ENCODE measurements at places on chromosomes 5 and 9.

DNA sequence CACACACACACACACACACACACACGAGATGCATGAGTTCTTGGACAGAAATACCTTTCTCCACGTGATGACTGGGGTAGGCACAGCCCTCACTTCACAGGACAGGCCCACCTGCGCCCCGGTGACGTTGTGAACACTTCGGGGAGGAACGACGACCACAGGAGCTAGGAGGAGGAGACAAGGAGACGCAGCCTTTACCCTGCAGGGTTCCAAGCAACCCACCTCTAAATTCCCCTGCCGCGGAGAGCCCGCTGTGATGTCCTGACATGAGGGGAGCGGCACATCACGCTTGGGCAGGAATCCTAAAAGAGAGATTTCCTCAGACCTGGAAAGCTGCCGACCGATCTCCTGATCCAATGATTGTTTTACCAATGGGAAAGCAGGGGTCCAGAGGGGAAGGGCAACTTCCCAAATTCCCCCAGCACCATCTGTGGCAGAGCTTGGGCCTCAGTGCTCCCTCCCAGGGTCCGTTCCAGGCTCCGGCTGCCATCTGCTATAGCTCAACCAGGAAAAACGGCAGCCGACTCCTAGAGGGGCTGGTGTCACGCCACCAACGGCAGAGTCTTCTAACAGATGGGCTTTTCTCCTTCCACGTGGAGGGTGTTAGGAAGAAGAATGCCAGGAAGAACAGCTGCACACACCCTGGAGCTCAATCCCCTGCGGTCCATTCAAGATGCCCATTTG is 10.1 kb downstream of the IGFBPL1 start:
- DNase-seq, result no peak

DNA sequence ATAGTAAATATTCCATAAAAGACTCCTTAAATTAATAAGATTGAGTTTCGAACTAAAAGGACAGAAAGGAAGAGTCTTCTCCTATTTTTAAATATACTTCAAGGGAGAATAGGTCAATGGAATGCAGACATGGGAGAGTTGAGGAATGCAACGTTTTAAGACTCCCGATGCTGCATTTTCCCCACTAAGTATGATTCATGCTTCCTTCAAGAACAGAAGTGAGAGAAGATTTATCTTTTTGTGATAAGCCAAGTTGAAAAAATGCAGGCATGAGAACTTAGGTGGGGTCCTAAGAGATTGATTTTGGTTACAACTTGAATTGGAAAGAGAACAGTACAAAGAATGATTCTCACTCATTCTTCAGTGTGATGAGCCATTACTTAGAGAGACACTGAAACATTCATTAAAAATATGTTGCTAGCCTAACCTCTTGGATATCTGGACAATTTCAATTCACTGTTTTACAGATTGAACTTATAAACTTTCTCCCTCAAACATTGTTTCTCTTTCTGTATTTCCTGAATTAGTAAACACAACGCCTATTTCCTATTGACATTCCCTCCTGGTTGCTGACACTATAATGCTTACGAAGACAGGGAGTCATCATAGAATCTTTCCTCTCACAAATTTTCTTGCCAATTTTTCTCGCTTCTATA is 1666.1 kb upstream of the WWC1 start:
- DNase-seq, result no peak

DNA sequence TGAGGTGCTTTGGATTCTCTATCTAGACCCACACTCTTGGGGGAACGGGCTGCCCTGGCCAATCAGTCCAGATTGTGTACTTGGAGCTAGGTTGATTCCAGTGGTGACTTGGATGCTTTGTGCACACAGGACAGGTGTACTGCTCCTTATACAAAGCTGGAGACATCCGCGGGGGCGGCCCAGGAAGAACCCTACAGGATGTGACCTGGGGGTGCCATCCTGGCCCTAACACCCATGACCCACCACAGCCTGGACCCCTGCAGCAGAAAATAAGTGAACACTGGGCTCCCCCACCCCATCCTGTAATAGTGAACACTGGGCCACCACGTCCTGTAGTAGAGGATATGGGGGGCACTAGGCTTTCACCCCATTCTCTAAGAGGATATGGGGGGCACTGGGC is 12.1 kb upstream of the PLEKHG4B start:
- no peak for DNase-seq

- DNase-seq, result no peak
Measured at GRCh38 chr5:62317810-62318209, 11.8 kb downstream of the KIF2A start.

GRCh38 chr5:122757285-122757684 is 17.6 kb upstream of the SNX2 start:
- no peak for DNase-seq

DNA sequence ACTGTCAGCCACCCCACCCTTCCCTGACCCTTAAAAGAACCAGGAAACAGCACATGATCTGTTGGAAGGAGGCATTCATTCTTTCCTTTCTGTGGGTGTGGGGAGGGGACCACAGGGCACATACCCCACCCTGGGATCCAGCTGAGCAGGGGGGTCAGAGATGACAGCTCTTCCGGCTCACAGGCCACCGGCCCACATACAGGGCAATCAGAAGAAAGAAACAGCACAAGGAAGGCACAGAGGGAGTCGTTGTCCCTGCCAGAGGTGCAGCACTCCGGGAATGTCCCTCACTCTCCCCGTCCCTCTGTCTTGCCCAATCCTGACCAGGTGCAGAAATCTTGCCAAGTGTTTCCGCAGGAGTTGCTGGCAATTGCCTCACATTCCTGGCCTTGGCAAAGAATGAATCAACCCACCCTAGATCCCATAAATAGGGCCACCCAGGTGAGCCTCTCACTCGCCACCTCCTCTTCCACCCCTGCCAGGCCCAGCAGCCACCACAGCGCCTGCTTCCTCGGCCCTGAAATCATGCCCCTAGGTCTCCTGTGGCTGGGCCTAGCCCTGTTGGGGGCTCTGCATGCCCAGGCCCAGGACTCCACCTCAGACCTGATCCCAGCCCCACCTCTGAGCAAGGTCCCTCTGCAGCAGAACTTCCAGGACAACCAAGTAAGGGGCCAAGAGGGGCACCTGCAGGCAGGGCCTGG is at the start of gene LCN2:
LCN2 (plus strand) TSS at position 453 of the 701 bp plus-strand sequence; CDS start at position 526, 73 bp downstream.
- DNase-seq, result no peak

DNA sequence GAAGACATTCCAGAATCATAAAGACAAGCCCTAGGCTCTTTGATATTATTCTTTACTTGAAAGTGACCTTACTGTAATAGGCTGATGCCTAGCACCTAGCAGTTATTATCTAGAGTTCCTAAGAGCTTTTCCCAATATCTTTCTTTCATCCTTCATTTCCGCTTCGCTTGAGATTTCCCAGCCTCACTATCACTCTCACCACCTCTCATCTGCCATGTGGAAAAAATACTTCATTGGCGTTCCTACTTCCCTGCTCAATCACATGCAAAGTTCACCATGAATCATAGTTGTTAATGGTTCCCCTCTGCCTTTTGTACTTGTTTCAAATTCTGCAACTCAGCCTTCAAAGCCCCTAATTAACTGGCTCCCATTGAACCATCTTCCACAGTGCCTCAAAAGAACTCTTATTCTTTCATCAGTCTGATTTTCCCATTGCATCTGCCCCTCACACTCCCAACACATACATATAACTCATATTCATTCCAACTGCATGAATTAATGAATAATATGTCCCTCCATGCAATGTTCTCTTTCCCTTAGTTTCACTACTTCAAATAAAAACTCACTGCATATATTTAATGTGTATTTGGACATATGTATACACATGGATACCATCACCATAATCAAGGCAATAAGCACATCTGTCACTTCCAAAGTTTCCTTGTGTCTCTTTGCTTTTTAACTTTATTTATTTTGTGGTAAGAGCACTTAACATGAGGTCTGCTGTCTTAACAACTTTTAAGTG is 221.6 kb downstream of the PARP8 start:
- DNase-seq, result no peak

- no peak for DNase-seq
Measured at GRCh38 chr5:96373381-96373733, 59.7 kb downstream of the PCSK1 start.

DNA sequence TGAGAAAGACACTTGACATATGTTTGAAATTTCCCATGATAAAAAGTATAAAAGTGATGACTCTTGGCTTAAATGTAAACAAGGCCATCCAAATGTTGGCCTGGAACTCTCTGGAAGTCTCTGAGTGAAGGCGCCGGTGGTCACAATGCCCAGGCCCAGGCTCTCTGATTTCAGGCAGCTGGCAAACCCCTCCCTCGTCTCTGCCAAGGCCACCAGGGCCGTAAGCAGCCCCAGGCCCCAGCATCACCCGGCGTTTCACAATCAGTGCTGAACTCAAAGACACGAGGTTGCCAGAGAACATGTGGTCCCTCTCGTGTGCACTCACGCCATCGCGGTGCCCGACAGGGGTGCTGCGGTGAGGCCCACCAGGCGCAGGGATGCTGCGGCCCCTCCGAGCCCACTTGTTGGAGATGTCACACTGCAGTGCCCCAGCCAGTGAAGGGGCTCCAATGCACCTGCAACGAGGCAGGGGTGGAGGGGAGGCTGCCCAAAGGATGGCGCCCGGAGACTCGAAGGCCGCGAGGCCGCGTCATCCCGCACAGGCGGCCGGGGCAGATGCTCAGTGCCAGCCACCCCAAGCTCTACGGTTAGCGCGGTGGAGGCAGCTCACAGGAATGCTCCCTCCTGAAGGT is 15.0 kb downstream of the LPCAT1 start:
- DNase-seq, result no peak

DNA sequence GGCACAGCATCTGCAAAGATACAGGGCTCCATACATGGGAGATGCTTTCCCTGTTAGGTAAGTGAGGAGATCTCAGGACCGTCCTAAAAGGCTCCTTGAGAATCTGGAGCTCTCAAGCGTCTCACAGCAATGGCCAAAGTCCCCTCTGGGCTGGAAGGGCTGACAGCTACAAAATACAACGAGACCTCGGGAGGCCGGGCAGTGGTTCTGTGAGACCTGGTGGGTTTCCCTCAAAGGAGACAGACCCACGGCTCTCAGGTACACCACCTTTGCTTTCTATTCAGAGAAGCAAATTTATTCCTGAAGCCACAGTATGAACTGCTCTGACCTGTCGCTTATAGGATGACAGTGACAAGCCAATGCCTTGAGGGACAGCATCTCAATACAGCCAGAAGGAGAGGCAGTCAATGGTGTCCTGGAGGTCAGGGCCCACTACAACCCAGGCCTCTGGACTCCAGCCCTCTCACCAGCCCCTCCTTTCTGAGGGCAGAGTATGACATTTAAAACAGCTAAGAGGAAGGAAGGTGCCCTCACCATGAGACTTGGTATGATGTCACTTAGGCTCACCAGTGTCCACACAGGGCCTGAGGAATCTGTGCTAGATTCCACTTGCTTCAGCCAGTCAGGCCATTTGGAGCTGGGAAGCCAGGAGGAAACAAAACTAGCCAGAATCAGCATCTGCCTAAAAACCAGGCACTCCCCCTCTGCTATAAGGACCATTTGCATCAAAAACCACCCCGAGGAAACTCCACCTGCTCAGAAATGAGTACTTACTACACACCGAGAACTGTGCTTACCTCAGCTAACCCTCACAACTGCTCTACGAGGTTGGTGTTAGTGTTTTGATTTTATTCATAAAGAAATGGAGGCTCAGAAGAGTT is 86.5 kb upstream of the FSTL4 start:
- no peak for DNase-seq

DNA sequence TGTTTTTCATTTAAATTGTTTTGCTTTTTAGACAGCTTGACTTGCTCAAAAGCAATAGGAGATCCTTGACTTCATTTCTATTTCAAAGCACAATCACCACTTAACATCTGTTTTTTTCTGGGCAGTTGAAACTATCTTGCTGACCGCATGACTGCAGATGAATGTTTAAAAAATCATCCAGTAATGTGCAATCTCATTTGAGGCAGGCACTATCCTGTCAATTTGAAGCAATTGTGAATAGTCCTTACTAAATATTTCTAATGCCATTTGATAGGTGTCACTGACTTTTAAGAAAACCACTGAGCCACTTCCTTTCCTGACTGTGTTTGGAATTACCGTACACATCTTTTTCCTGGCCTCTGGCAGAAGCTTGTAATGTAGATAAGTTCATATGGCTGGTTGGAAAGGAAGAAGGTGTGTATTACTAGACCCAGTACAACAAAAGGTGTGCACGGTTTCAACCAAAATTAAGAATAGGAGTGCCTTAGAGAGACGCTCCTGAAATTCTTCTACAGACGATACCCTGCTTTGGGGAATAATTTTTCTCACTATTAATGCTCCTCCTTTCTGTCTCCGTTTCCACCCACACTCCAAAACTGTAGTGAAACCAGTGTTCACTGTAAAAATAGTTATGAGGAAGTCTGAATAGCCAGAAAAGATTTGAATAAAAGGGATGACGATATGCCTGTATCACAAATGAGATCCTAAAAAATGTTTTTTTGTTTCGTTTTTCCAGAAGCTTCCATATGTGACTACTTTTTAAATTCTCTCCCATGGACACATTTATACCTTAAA is 136.7 kb upstream of the MOCS2 start:
- no peak for DNase-seq

- DNase-seq, result peak; percentile 6
Measured at GRCh38 chr9:133715866-133716563, 22.1 kb downstream of the SARDH start.

DNA sequence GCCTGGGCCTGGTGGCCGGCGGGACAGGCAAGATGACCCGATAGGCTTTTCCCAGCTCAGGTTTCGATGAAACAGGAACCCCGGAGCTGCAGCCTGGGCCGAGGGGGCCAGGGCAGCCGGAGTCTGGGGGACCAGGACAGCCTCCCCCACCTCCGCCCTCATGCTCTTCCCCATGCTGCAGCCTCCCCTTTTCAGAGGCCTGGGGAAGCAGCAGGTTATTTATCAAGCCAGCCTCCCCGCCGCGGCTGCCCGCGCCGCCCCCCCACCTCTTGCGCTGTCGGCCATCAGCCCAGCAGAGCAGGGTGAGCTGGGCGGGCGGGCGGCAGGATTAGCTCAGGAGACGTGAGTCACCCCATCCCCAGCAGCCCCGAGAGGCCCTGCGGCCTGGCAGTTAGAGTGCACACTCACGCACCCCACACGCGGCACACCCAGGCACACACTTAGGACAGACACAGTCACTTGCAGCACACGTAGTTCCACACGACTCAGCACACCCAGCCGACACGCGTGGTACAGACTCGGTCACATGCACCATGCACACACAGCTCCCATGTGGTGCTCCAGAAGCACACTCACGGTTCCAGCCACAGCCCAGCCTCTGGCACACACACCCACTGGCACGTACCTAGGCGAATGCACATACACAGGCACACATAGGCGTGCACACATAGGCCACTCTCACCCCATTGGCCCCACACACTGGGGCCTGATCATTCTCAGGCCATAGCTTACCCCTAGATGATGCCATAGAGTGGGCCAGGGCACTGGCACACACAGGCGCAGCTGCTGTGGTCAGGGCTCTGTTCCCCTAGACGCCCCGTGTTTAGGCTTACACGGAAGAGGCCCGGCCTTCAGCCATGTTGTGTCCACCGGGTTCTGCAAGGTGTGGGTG is 13.0 kb downstream of the CXXC5 start:
- no peak for DNase-seq

DNA sequence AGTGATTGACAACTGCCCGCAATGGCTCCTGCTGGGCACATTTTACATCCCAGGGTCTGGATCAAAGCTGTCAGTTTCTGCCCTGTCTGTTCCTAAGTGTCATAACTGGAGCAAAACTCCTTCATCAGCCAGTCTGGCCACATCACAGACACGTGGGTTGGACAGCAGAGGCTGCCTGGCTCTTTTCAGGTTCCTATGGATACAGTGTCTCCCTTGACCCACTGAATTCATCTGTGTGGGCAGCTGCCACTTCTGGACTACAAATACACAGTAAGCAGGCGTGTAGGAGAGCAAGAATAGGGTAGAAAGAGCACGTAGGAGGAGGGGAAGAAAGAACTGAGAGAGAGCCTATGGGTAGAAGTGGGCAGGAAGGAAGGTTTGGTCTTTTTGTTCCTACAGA is 238.0 kb downstream of the ENC1 start:
- no peak for DNase-seq

- no peak for DNase-seq
Measured at GRCh38 chr9:15206903-15207696, 99.9 kb downstream of the TTC39B start.

Measured in NCI-H2081 treated with DMSO at 0.1 percent for 48 hours (cell line).